ENCODE measurements at places on chromosomes 11 and 22.

GRCh38 chr11:60699284-60699691 lies at the start of gene MS4A8:
TSS of gene MS4A8 (plus strand) at chr11:60699612. CDS start at chr11:60700861, 1,249 bp downstream.
- no peak for DNase-seq

- no peak for DNase-seq
Measured at GRCh38 chr11:126281245-126281644, 1.6 kb upstream of the TIRAP start.

DNA sequence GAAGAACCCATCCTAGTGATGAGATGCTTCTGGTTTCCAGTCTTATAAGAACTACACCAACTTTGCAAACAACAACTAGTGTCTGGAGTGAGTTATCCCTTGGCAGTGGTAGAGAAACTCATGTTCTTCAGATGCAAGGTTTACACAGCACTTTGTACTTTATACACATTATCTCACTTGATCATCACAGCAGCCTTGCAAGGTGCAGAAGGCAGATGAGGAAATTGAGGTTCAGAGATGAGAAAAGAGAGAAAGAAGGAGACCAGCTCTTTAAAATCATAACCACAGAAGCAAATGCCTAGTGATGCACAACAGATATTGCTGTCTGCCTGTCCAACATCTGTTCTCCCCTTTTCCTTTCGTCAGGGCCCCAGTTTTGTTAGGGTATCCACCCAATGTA lies 16.7 kb upstream of the CD44 start:
- DNase-seq: no peak

DNA sequence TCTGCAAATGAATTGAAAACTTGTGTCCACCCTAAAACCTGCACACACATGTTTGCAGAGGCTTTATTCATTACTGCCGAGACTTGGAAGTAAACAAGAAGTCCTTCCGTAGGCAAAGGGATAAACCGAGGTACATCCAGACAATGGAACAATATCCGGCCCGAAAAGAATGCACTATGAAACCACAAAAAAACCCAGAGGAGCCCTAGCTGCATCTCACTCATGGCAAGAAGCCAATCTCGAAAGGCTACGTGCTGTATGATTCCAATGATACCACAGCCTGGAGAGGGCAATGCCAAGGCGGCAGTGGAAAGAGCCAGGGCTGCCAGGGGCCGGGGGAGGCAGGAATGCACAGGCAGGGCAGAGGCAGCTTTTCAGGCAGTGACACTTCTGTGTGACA lies 3.2 kb upstream of the MRPL23 start:
- DNase-seq: no peak

DNA sequence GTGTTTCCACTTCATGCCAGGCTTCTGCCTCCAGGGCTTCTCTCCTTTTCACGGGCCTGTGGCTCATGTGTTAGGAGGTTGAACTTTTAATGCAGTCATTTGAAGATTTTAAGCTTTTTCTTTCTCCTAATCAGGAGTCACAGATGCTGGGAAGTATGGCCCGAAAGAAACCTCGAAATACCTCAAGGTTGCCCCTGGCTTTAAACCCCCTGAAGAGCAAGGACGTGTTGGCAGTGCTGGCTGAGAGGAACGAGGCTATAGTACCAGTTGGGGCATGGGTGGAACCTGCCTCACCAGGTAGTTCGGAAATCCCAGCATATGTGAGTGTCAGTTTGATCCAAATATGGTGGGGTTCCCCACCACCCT lies 571 bp downstream of the CCDC15 start:
- no peak for DNase-seq

- no peak for DNase-seq
Measured at GRCh38 chr22:43326331-43327156, 16.6 kb downstream of the SCUBE1 start.

DNA sequence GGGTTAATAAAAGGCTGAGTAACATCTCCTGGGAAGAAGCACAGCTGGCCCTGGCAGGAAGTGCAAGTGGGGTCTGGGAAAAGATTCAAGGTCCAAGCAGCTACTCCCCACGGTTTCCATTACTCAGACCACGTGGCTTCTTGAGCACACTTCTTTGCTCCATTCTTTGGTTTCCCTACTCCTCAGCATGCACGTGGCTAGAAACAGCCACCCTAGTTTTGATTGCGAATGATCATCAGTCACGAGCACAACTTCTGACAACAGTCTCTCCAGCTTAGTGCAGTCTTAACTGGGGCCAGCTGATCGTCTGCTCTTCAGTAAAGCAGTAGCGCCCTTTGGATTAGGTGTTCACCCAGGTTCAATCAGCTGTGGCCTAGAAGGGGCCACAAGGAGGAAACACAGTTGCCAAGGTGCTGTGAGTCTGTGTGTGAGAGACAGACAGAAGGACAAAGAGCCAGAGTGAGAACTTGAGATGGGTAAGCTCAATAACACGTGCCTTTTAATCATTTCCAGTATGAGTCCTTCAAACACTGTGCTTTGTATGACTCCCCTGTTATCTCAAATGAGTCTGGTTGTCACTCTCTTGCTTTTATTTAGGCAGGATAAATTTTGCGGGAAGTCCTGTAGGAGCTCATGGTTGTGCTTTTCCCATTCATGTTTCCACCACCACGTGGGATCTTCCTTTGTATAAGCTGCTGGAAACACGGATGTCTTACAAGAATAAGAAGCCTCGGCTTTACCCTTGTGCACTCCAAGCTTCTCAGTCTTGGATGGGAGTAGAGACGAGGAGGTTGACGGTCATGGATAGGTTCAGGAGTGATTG lies 901 bp upstream of the PARVA start:
- peak; percentile 19 for DNase-seq

DNA sequence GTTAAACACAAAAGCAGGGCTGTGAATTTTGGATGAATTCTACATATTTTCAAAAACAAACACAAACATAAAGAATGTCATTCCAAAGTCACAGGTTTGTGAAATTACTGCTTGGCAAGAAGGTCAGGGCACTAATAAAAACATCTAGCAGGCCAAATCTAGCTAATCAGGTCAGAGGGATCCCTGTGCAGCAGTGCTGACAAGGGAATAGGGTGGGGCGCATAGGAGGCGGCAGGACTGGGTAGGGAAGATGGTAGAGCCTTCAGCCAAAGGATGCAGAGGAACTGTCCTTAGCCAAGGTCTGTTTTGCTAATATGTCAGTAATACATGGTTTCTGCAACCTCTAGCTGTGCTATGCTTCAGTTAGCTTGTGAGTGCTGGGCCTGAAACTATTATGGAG lies 396.6 kb downstream of the TENM4 start:
- DNase-seq: no peak

DNA sequence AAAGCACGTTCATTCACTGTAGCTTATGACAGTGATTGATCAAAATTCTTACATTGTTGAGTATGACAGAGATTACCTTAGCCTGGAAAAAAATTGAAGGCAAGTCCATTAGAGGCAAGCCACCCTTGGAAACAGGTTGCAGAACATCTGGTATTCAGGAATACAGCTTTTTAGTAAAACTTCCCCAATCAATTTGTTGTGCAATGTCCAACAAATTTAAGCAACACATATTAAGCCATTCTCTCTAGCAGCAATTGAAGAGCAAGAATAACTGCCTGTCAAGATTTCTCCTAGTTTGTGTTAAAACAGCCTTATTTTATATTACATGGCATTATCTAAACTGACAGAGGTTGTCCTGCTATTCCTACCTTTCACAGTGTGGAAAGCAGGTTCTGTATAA lies 37.0 kb downstream of the BCL2L13 start:
- DNase-seq: no peak

DNA sequence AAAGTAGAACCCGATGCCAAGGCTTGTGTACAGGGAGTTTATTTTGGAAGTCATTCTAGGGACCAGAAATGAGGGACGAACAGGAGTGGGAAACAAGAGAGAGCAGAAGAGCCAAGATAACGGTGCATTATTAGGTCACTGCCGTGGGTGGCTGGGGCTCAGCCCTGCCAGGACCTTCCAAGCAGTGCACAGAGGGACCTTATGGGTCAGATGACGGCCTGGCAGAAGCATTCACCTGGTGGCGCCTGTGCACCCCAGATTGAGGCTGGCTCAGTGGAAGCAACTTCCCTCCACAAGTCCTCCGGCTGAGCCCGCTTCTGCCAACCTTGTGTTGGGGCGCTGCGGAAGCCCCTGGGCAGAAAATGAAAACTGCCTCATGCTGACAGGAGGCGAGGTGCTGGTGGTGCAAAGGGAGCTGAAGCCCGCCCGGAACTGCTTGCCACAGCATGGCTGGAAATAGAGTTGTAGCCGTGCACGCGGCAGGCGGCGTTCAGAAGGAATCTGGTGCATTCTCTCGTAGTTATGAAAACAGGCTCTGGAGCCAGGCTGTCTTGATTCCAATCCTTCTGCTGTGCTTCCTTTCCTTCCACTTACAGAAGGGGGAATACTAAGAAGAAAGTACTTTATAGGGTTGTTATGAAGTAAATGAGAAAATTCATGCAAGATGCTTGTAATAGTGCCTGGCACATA lies 22.2 kb upstream of the TP53I11 start:
- DNase-seq: no peak

- no peak for DNase-seq
Measured at GRCh38 chr11:9681583-9682372, 17.9 kb downstream of the SWAP70 start.

- DNase-seq: no peak
Measured at GRCh38 chr22:37393746-37394145, 33.5 kb downstream of the ELFN2 start.

GRCh38 chr11:94802501-94802900 lies 34.3 kb downstream of the AMOTL1 start:
- no peak for DNase-seq

GRCh38 chr11:103109818-103110388 lies 677 bp downstream of the DYNC2H1 start:
- DNase-seq: no peak

- DNase-seq: peak; percentile 46
Measured at GRCh38 chr22:42969348-42969975, 45.5 kb downstream of the PACSIN2 start.

DNA sequence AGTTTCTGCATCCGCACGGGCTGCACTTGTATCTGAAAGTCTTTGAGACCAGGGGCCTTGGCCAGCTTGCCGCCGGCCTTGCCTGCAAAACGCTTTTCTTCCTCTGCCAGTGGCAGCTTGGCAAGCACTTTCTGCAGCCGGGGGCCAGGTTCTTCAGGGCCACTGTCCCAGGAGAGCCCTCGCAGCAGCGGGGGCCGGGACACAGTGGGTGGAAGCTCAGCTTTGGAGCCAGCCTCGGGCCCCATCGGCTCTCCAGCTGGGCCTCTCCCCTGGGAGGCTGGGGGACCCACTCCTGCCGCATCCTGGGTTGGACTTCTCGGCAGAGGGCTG lies 57.5 kb upstream of the LYVE1 start:
- no peak for DNase-seq

DNA sequence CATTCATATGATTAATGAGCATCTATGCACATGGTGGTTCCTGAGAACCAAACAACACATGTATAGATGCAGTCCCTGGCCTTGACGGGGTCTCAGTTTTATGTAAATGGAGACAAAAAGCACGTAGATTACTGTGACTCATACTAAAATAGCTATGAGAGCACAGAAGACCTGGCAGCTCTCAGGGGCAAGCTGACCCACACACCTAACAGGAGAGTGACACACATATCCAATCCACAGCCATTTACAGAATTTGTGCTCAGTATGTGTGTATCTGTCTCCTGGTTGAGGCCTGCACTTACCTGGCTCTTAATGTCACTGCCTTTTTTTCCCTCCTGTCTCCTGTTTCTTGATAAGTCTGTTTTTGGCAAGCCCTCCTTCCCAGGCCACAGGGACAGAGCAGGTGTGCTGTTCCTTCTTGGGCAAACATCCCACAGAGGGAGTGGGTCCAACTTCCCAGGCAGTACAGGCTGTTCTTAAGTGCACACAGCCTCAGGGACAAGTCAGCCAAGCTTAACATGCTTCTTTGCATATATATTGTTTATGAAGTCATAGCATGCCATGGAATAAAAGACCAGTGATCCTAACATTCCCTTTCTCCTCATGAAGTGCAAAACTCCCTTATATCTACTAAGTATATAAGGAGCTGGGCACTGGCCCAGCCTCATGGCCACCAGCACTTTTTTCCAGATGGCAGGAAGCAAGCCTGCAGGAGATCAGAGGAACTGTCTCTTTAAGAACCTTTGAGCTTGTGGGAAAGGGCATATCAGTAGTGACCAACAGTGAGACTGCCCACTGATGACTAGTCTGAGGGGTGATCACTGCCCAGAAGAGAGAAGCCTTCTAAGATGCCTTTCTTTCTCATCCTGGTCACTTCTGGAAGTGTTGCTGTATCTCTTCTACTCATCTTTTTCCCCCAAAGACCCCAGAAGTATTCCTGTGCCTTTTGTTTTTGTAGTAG lies 124.7 kb upstream of the CCDC90B start:
- no peak for DNase-seq

DNA sequence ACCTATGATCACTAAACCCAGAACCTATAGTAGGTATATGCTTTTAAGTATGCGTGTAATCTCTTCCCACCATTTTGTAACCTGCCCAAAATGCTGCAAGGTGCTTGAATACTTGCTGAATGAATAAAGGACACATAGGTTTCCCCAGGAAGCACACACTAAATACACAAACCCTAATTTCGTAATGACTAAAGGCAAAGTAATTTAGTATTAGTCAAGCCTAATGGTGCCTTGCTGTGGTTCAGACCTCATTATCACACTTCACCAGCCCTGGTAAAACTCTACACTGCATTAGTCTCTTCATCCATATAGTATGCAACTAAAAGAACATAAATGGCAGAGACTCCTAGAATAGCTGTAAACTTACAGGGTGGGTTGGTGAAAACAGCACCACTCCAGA lies 289.0 kb upstream of the PITPNB start:
- DNase-seq: no peak

DNA sequence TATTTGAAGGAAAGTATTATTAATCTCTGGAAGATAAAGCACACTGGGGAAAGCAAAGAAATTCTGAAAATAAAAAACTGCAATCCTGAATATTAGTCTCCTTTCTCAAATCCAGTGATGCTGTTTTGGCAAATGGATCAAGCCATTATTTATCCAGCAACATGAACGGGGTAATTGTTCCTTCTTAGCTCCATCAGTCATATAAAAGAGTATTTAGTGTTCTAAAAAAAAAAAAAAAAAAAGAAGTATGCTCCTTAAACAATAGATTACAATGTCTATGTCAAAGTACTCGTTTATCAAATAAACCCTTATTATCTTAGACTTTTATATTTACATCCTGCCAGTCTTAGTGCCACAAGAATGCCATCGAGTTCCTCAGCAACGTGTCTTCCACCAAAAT lies 1.3 kb downstream of the RDX start:
- no peak for DNase-seq

GRCh38 chr11:31826536-31827438 lies 15.7 kb upstream of the PAX6 start:
- DNase-seq: no peak

DNA sequence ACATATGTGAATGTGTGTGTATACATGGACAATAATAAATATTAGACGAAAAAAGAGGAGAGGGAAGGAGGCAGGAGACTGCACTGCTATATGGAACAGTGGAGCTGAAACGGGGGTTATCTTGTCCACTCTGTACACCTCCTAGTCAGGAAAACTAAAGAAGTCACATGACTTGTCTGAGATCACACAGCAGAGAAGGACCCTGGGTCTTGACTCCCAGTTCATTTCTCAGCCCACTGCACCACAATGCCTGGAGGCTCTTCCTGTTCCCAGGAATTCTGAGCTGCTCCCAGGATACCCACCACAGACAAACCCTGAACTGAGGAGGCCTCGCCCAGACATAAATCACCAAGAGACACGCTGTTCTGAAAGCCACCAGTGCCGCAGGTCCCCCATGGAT lies 349.6 kb downstream of the CTTN start:
- no peak for DNase-seq
